ENCODE measurements at places on chromosomes 5 and 9.
A peak's percentile ranks its signal among the peaks of the same experiment; 100 is the strongest.

DNA sequence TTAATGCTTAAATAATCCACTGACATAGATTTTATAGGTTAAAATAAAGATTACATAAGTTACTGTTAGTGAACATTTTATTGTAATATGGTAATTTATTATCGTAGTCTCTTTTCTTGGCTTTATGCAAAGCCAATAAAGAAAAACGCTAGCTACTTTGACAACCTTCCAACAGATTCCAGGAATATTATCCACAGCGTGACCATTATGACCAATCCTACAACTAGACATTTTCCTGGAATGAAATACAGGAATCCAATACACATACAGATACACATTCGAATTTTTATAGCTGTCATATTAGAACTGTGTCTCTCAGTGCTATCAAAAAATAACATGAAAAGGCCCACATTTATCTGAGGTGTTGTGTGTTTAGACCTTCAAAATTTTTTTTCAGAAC lies 13.1 kb downstream of the RPS23 start:
- DNase-seq: peak; percentile 30

- no peak for DNase-seq
These were observed 75.9 kb downstream of the DAP start for GRCh38 chr5:10685115-10685521.

GRCh38 chr5:41009232-41009631 lies 61.9 kb downstream of the MROH2B start:
- no peak for DNase-seq

GRCh38 chr5:96851312-96852062 lies 24.8 kb upstream of the ERAP2 start:
- no peak for DNase-seq

DNA sequence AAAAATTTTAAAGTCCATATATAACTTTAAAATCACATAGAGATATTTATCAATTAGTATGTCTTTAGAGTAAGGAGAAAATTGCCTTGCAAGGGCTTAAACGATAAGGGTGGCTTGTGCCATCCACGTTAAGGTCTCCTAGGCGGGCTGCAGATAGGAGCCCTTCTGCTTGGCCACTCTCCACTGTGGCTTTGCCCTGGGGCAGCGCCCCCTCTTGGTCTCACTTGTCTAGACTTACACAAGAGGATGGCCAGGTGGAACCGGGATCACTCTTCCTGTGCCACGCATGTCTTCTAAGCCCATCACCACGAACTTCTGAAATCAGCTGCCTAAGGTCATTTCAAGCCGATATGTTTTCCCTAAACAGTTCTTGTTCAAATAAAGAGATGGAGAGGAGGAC lies 2.9 kb downstream of the FPGS start:
- no peak for DNase-seq

DNA sequence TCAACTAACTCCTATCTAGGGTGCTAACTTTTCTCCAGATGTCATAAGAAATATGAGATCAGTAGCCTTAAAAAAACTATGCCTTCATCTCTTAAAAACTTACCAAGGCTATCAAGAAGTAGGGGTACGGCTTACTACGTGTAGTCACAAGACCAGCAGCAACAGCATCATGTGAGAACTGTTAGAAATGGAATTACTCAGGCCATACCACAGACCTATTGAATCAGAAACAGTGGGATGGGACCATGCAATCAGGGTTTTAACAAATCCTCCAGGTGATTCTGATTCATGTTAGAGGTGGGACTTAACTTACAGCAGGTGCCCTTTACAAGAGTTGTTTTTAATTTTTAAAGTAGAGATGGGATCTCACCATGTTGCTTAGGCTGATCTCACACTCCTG lies 4.6 kb downstream of the IFNE start:
- DNase-seq: no peak

GRCh38 chr5:33291216-33292000 lies 149.4 kb upstream of the TARS1 start:
- DNase-seq: no peak

GRCh38 chr5:102241809-102242421 lies 54.2 kb downstream of the SLCO4C1 start:
- no peak for DNase-seq

DNA sequence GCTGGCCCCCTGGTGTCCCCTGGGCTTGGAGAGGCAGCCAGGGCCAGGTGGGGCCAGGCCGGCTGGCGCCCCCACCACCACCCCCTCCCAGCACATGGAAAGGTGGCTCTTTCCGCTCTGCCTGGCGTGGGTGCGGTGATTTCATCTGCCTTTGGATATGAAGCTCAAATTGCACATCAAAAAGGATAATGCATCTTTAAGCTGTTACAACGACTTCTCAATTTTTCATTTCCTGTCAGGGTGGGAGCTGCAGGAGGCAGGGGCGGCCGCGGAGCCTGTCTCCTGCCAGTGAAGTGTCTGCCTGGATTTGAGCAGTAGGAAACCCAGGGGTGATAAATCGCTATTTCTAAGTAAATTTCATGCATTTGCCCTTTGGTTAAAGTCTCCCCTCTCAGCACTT lies 169.2 kb upstream of the MVB12B start:
- no peak for DNase-seq

DNA sequence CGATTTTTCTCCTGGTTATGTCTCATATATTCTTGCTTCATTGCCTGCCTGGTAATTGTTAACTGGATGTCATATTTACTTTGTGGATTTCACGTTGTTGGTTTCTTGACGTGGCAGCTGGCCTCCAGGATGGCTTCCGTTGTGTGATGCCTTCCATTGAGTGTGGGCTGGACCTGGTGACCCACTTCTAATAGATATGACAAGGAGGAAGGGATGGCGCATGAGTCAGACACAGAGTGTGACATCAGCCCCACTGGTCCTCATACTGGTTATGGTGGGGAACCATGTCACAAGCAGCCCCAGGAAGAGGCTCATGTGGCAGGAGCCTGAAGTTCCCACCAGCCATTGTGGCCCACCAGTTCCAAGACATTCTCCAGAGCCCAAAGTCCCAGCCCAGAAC lies 6.4 kb upstream of the PAEP start:
- DNase-seq: no peak

DNA sequence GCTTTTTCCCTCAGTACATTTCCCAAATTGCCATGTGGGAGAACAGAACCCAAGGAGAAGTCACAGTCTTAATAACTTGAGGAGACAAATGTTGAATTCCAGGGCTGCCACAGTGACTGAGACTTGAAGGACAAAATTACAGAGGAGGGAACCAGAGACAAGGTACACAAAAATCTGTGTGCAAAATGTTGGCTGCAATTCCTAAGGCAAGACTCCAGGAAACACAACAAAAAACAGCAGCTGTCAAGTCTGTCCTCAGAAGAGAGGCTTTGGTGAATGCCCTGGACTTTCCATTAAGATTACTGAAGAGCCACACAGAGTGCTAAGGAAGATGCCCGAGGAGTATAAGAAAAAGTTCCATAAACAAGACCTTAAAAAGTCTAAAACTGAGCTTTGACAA lies 21.1 kb downstream of the AP3B1 start:
- DNase-seq: no peak

- DNase-seq: no peak
These were observed 36.1 kb upstream of the KIF4B start for GRCh38 chr5:154977409-154977808.

DNA sequence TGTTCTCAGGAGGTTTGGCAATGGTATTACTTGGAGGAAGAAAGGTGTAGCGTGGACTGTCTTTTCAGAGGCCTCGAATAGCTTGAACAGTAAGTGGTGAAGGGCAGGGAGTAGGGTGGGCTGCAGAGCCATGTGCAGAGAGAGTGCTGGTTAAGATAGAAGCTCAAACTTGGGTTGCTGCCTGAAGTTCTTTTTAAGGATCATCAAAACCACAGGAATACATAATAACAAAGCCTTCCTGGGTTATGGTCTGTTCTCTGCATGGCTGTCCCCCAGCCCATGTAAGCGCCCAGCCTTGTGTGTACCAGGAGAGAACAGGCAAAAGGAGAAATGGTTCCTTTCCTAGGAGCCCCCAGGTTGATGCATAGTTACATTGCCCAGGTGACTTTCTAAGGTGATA lies 43.9 kb downstream of the RCL1 start:
- no peak for DNase-seq

DNA sequence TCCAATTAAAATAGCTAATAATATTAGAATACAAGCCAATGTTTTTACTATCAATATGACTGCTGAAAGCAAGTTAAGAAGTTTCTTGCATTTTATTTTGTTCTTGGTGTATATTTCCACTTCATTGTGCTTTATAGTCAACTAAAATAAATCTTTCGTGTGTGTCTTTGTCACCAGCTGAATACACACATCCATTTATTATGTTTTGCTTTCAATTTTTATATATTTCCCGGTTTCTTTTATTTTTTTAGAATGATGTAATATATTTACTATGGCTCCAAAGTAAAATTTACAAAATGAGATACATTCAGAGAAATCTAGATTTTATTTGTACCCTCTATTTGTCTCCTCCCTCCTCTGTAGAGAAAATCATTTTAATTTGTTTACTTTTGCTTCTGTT lies 495.9 kb upstream of the PAPPA start:
- DNase-seq: no peak

DNA sequence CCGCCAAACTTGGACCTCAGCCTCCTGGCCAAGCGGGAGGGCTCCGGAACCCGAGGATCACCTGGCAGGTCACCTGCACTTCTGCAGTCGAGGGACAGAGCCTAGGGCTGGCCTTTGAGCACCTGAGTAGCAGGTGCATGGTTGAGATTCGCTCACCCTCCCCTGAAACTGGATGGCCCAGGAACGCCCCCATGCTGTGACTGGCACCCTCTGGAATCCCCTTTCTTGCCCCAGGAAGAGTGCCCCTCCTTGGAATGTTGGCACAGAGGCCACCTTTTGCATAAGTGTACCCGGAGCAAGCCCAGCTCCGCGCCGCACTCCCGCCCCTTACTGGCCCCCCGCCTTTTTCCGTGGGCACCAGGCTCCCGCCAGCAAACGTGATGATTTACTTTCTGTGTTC lies 112.5 kb upstream of the IER5L start:
- DNase-seq: no peak

DNA sequence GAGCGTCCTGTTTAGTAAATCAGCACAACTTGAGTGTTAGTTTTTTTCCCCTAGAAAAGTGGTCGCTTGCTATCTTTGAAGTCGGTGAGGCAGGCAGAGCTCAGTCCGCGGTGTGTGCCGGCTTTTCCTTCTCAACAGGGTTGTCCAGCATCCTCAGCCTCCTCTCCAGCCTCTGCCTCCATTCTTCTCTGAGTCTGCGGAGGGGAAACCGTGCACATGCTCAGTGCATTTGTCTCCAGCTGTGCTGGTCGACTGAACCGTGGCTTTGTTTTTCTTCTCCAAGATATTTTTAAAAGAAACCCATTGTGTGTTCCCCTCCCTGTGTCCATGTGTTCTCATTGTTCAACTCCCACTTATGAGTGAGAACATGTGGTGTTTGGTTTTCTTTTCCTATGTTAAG lies 25.3 kb downstream of the FAM240B start:
- no peak for DNase-seq

DNA sequence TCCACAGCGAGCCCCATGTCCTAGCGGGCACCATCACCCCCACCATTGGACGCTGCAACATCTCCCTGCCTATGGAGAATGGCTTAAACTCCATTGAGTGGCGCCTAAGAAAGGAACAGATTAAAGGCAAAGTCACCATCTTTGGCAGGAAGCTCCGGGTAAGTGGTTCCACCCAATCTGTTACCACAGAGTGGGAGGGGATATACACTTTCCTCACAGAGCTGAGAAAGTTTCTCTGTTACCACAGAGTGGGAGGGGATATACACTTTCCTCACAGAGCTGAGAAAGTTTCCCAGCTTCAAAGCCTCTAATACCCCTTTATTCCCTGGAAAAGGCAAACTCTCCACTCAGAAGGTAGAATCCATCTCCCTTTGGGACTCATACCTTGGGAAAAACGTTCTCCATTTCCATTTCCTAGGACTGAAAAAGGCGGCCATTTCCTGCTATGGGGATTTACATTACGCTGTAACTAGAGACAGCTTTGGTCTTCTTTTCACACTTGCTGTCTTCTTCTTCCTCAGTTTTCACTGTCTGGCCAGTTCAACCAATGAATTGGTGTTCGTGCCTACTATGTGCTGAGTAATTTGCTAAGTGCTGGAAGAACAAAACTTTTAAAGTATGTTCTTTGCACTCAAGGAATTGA lies 63.4 kb upstream of the WWC1 start:
- no peak for DNase-seq

Measured in fibroblast of skin of left biceps (primary cell).